ENCODE measurements at places on chromosomes 2 and 18. TPM values are rescaled to one million over a fixed set of nuclear protein-coding genes. Genes with fewer than 3 reads are reported as not detected.

MBOAT2 gene
- 5.0 TPM for polyA plus RNA-seq

RTP5 gene
- polyA plus RNA-seq, result not detected

LHCGR gene
- not detected for polyA plus RNA-seq

CTAGE1 gene
- polyA plus RNA-seq, result not detected

TYMS gene
- 1.3 TPM for polyA plus RNA-seq

DNA sequence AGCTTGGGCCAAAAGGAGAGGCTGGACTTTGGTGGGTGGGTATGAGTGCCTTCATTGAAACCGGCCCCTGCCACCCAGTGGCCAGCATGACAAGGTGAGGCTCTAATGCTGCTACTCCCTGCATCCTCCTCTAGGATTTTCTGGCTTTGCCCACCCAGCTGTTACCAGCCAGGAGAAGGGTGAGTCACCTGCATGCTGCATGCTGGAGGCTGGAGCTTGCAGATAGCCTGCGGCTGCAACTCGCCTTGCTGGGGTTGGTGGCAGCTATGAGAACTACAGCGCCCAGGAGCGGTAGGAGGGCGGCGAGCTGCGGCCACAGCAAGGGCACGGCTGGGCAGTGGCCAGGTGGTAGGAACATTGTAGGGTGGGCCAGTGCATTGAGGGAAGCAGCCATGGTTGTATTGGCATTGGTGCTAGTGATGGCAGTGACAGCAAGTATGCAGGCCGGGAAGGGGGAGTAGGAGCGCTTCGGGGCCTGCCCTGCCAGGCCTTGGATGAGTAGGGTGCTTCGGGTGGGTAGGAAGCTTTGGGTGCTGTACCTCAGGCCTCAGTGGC is 75.4 kb upstream of the SLC35G4 start:
- no peak for DNase-seq

DNA sequence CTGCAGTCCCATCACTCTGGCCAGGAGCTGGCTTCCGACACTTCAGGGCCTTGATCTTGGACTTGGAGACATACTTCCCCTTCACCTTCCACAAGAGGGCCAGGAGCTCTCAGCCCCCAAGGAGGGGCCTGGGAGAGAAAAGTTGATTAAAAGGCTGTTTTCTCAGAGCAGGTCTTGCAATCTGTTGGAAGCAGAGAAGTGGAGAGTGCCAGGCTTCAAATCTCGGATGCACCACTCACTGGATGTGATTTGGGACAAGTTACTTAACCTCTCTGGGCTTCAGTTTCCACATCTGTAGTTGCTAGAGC is 255.3 kb downstream of the CYP26B1 start:
- no peak for DNase-seq

DNA sequence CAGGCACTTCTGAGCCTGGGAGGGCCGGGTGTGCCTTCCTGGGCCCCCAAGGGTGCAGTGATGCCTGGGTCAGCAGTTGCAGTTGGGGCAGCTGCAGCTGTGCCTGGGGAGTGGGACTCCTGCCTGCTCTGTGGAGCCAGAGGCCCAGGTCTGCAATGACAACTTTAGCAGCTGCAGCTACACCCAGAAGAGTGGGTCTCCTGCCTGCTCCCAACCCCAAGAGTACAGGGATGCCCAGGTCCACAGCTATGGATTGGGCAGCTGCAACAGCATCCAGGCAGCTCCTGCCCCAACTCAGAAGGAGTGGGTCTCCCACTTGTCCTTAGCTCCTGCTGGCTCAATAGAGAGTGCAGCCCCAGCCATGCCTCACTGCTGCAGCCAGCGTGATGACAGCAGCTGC is 73.0 kb upstream of the ST3GAL5 start:
- no peak for DNase-seq

GRCh38 chr2:235810846-235811245 is 317.0 kb downstream of the AGAP1 start:
- no peak for DNase-seq

- peak; percentile 69 for DNase-seq
These were observed 125.9 kb downstream of the MAP4K4 start for GRCh38 chr2:101823347-101823791.

DNA sequence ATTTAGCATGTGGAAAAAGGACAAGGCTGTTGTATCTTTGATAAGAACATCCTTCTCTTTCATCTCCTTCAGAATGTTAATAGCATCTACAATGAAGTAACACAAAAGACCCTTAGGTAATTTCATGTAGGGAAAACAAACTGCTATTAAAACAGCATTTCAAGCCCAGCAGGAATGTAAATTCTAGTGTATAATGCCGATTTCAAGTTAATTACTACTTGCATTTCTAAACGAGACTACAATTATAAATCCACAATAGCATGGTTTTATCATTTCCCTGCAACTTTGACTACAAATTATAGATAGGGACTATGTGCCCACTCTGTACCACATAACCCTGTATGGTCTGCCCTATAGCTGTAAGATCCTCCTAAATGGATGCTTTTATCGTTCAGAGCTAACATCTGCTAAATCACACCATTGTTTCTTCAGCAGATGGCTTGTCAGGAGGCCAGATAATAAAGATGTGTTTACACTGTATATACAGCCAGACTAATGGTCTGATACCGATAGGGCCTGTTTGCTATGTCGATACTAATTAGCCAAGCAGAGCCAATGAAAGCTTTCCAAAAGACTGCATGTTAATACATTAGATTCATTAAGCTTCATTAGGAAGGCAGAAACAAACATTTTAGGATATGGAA is 51.9 kb downstream of the LRPPRC start:
- DNase-seq, result no peak

- DNase-seq, result no peak
These were observed 539 bp upstream of the MOB4 start for GRCh38 chr2:197515315-197515738.

DNA sequence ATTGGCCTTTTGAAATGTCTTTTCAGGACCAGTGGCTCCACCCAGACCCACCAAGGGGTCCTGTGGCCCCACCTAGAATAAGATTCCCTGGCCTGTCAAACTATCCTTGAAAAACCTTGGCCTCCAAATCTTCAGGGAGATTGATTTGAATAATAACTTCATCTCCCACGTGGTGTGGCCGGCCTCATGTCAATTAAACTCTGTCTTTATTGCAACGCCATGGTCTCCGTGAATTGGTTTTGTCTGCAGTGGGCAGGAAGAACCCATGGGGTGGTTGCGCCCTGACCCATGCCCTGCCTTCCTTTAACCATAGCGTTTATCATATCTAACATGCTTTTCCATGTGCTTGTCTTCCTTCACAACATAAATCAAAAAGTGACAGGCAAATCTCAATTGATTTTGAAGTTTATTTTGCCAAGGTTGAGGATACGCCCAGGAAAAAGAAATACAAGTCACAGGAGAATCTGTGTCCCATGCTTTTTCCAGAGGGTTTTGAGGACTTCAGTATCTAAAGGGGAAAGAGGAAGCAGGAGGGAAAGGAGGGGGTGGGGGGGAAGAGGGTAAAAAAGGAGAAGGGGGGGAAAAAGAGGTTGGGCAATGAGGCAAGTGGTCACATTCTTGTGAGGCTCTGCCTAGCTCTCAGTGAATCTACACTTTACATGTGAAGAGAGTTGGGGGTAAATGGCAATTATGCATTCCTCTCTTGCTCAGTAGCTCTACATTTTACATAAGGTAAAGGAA is 66.5 kb upstream of the CABLES1 start:
- DNase-seq, result no peak

DNA sequence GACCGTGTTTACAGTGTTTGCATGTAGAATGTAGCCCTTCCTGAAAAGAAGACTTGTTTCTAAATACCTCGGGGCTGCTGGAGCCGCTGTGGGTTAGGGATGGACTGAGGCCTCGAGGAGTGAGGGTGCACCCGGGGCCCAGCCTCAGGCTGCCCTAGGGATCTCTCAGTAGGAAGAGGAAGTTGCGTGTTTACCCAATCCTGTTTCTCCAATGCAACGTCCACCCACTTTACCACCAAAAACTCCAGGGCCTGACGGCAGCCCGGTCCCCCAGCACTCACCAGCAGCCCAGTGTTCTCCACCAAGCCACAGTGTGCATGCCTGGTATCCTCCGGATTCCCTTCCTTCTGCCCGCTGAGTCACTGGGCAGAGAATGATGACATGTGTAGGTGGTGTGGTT is 255.8 kb downstream of the GLI2 start:
- DNase-seq, result no peak

DNA sequence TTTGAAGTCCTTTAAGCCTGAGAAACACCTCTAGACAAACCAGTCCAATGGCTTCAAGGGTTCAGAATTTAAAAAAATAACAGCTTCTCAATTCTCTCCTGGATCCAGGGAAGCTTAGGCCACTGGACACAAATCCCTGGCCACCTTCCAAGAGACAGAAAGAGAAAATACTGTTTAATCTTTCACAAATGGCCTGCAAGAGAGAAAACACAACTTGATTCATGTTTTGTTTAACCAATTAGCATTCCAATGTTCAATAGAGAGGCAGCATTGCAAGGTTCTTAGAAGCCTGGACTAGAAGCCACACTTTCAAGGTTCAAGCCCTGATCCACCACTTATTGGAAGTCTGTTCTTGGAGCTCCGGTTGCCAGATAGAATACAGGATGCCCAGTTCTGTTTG is 109.0 kb upstream of the PARD3B start:
- no peak for DNase-seq

- no peak for DNase-seq
These were observed 173.6 kb upstream of the RAB6C start for GRCh38 chr2:129805899-129806298.

- peak; percentile 57 for DNase-seq
These were observed 19.5 kb downstream of the EMX1 start for GRCh38 chr2:72936660-72937355.

- DNase-seq, result peak; percentile 73
These were observed 4.1 kb downstream of the ZEB2 start for GRCh38 chr2:144515696-144516410.

DNA sequence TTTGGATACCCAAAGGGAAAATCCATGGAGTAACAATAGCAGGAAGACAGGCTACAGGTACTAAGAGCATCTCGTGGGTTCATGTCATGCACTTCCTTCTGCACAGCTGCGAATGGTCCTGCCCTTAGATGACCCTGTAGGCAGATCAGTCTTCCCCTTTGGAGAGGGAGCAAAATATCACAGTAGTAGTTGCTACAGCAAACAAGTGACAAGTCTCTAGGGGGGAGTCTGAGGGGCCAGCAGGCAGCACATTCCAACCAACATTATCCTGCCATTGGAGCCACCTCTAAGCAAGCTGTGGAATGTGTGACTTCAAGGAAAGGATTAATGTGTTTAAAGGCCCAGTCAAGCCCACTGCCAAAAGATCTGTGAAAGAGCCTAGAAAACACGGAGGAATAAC is 273.2 kb upstream of the PARD3B start:
- DNase-seq, result no peak

Measured in aorta (tissue), 5 donors.